ENCODE measurements at places on chromosomes 3 and 15. TPM values are rescaled to one million over a fixed set of nuclear protein-coding genes. Genes with fewer than 3 reads are reported as not detected.

Gene LMAN1L
- 8.1 TPM for total RNA-seq

Gene CASR
- not detected for total RNA-seq

Gene TMC3
- total RNA-seq = not detected

Gene ST3GAL6
- total RNA-seq = 52.5 TPM

Gene NMNAT3
- total RNA-seq = 10.7 TPM

Gene MORC1
- total RNA-seq = not detected

Gene GOLGA8J
- total RNA-seq = 0.41 TPM

Gene PROS1
- 48.3 TPM for total RNA-seq

Gene INKA1
- 2.3 TPM for total RNA-seq

Gene PTX3
- 0.52 TPM for total RNA-seq

Gene DUOXA2
- total RNA-seq = not detected

- no peak overlapping the region for H3K4me3 ChIP-seq
- H3K4me1 ChIP-seq = peaks cover 16% of the 10 kb centered on the region
- no peaks in the 10 kb centered on the region for H3K27me3 ChIP-seq
- DNase-seq = no peak
- H3K27ac ChIP-seq = no peak overlapping the region
Measured at GRCh38 chr3:124126436-124127023, 134.6 kb upstream of the ROPN1 start.

DNA sequence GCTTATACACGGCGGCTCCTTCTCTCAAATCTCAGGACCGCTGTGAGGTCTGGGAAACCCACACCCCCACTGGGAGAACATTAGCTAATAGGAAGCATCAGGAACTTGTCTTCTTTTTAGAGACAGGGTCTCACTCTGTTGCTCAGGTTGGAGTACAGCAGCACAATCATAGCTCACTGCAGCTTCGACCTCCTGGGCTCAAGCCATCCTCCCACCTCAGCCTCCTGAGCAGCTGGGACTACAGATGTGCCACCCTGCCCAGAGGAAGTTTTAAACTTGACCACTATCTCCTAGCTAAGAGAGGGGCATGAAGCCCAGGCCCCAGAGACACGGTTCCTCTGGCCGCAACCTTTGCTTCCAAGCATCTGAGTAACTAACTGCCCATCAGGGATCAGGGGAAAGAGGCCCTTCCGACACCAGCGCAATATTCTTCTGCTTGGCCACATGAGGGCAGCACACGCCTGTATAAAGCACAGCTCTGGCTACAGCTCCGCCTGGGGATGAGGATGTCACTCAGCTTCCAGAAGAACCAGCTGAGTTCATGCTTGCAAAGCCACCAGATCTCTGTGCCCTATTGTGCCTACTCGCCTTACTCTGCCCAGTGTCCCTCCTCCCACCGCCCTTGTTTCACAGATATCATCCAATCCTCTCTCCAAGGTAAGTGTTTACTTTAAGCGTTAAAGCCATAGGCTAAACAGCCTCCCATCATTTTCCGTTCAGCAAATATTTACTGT is 57.6 kb upstream of the SLC6A11 start:
- no peaks in the 10 kb centered on the region for H3K4me1 ChIP-seq
- H3K27me3 ChIP-seq = peaks cover 84% of the 10 kb centered on the region
- H3K4me3 ChIP-seq = no peak overlapping the region
- no peaks in the 10 kb centered on the region for H3K36me3 ChIP-seq
- H3K27ac ChIP-seq = no peak overlapping the region

- peaks cover 9% of the 10 kb centered on the region for H3K27me3 ChIP-seq
- peaks cover 38% of the 10 kb centered on the region for H3K4me1 ChIP-seq
- peak overlapping the region; percentile 90 for H3K4me3 ChIP-seq
- DNase-seq = peak; percentile 58
- peak overlapping the region; percentile 97 for H3K27ac ChIP-seq
Measured at GRCh38 chr3:124032311-124032880, 40.5 kb upstream of the ROPN1 start.

DNA sequence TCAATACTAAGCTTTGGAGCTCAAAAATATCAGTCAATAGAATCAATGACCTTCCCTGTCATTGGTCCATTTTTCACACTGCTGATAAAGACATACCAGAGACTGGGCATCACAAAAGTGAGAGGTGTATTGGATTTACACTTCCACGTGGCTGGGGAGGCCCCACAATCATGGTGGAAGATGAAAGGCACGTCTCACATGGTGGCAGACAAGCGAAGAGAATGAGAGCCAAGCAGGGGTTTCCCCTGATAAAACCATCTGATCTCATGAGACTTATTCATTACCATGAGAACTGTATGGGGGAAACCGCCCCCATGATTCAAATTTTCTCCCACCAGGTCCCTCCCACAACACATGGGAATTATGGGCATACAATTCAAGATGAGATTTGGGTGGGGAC is 81.9 kb downstream of the ANXA2 start:
- H3K4me1 ChIP-seq = no peaks in the 10 kb centered on the region
- peaks cover 13% of the 10 kb centered on the region for H3K27me3 ChIP-seq
- H3K27ac ChIP-seq = no peak overlapping the region
- DNase-seq = no peak

DNA sequence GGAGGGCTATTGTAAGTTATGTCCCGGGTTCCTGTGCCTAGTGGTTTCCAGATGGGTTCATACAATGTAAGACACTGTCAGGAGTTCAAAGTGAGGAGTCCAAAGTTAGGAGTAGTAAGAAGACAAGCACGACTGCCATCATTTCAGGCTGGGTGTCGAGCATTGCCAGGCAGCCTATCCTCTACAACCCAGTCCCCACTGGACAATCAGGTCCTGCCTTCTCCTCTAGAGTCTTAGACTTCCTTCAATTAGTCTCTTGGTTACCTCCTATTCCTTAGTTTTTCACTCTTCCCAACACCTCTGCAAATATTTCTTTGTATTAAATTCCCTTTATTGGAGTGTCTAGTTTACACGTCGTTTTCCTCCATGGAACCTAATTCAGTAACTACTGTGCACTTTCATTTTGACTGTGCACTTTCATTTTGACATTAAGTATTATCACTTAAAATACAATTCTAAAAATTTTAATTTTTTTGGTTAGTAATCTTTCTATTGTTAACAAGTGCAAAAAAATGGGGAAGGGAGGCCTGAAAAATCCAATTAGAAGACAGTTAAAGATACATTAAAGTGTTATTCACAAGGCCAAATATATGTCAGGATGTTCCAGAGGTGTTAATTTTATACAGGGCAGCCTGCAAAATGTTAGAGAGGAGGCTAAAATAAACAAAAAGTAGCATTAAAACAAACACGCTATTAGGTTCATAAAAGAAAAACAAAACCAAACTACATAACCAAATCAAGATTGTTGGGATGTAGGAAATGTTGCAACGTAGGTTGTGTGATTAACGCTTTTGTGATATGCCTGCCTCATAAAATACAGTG is 155.3 kb downstream of the TBL1XR1 start:
- H3K36me3 ChIP-seq = peaks cover 52% of the 10 kb centered on the region
- no peaks in the 10 kb centered on the region for H3K27me3 ChIP-seq
- no peak overlapping the region for H3K4me3 ChIP-seq

GRCh38 chr15:66472176-66472999 is 25.2 kb downstream of the SNAPC5 start:
- H3K27ac ChIP-seq = peak overlapping the region; percentile 32
- peaks cover 27% of the 10 kb centered on the region for H3K4me1 ChIP-seq
- H3K27me3 ChIP-seq = no peaks in the 10 kb centered on the region
- H3K36me3 ChIP-seq = no peaks in the 10 kb centered on the region
- H3K4me3 ChIP-seq = no peak overlapping the region

DNA sequence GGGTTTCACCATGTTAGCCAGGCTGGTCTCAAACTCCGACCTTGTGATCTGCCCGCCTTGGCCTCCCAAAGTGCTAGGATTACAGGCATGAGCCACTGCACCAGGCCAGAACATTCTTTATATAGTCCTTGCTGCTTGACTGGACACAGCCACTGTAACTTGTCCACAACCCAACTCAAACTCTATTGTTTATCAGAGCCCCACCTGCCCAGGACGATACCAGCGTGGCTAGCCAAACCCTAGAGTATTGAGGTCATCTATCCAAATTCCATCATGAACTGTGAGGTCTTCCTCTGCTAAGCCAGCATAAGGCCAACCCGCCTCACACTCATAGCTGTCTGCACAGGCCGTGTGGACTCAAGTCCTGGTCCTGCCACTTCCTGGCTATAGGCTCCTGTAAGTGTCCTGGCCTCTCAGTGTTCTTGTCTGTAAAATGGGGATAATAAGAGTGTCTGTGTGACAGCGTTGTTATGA is 63.9 kb downstream of the DAPK2 start:
- H3K4me3 ChIP-seq = no peak overlapping the region
- H3K27me3 ChIP-seq = no peaks in the 10 kb centered on the region
- peaks cover 91% of the 10 kb centered on the region for H3K4me1 ChIP-seq
- peak overlapping the region; percentile 95 for H3K27ac ChIP-seq
